ENCODE measurements at places on chromosomes 11 and 22.

DNA sequence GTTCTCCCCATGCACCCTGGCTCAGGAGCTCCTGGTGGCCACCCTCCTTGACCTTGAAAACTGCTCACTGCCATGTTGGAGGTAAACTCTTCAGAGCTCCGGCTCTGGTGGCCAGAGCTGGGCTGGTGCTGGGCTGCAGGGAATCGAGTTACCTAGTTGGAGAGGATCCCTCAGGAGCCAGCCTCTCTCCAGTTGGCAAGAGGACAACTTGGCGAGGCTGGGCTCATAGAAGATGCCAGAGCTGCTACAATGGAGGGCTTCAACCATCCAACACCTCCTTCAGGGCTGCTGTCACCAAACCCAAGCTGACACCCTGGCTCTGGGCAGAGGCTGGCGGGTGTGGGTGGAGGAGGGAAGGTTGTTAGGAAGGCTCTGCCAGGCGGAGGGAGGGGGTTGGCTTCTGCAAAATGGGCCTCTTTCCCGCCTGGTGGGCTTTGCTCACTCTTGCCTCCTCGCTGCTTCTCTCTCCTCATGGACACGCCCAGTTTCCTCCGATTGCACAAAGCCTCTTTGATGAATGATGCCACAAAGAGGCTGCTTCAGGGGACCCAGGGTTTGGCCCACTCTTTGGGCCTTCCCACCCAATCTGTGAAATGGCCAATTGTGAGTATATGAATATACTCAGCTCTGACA lies 53.1 kb downstream of the THAP12 start:
- no peak for DNase-seq

DNA sequence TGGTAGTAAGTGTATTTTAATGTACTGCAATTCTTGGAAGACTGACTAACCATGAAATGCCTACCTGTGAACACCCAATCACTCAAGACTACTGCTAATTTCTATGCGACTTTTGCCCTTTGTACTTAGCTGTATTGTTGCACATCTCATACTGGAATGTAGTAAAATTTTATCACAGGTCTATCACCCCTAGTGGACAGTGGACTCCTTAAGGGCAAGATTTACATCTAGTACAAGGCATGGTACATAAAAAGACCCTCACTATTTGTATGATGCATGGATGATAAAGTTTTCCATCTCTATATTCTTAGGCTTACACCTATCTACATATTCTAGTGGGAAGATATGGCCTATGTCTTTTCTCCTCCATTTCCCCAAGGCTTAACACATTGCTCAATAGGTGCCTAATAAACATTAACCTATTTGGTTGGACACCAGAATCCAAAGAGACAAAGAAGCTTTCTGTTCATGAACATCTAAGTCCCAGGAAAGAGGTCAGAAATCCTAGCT lies 26.1 kb downstream of the SERGEF start:
- no peak for DNase-seq

DNA sequence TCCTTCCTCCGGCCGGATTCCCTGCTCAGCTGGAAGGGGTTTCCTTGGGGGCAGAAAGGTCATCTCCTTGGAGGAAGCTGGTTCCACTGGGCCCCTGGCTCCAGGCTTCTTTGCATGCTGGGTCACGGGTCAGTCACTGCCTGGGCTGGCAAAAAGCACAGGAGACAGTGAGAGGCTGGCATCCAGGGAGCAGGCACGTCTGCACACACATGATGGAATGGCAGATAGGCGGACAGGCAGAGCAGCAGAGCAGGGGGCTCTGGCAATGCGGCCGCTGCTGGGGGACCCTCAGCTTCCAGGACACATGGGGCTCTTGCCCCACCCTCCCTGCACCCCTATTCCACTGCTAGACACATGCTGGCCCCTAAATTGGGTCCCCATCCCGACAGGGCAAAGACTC lies 40.4 kb downstream of the C11orf58 start:
- DNase-seq, result no peak

GRCh38 chr11:771617-772204 lies 5.6 kb downstream of the GATD1 start:
- DNase-seq, result no peak

GRCh38 chr11:106691807-106692365 lies 326.4 kb downstream of the GUCY1A2 start:
- DNase-seq, result no peak

GRCh38 chr11:61460474-61460881 lies 30.6 kb downstream of the SDHAF2 start:
- DNase-seq, result no peak

DNA sequence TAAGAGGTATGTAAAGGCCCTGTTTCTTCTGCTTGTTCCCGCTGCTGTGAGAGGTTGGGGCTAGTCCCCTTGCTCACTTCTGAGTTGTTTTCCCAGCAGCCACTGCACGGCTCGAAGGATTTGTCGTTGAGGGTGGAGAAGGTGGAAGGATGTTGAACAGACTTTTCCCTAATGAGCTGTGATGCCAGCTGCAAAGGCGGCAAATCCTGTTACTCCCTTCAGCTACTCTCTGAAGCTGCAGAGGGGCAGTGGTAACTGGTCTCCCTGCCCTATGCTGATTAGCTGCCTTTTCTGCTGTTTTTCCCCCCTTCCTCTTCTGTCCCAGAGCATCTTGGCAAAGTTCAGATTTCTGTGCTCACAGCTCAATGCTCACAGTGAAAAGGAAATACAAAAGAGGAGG lies 90.4 kb upstream of the SLC25A18 start:
- DNase-seq, result no peak

GRCh38 chr22:48244388-48245195 lies 1482.1 kb downstream of the TBC1D22A start:
- no peak for DNase-seq

GRCh38 chr11:121800731-121801393 lies 315.2 kb downstream of the BLID start:
- no peak for DNase-seq

GRCh38 chr11:6742260-6742659 lies 29.5 kb downstream of the OR2AG2 start:
- DNase-seq, result peak; percentile 42

DNA sequence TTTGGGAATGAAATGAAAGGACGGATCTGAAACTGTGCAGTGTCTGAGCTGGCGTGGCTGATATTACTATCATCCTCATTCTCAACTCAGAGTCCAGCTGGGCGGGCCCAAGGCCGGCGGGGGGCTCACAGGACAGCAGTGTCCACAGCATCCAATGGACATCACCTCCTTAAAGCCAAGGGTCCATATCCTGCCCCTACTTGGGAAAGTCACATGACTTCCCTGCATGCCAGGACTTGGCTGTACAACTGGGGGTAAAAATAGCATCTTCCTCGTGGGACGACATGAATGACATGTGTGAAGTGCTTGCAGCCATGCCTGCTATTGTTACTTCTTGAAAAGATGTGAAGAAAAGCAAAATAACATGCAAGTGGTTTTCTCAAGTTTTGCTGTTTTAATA lies 82.3 kb downstream of the TRMU start:
- DNase-seq, result no peak

GRCh38 chr11:33660962-33661361 lies 39.7 kb downstream of the C11orf91 start:
- DNase-seq, result no peak

GRCh38 chr11:75668451-75669297 lies at the start of gene MAP6:
MAP6 (minus strand) TSS chr11:75669038; CDS start chr11:75668369, 669 bp downstream.
- DNase-seq, result peak; percentile 34

DNA sequence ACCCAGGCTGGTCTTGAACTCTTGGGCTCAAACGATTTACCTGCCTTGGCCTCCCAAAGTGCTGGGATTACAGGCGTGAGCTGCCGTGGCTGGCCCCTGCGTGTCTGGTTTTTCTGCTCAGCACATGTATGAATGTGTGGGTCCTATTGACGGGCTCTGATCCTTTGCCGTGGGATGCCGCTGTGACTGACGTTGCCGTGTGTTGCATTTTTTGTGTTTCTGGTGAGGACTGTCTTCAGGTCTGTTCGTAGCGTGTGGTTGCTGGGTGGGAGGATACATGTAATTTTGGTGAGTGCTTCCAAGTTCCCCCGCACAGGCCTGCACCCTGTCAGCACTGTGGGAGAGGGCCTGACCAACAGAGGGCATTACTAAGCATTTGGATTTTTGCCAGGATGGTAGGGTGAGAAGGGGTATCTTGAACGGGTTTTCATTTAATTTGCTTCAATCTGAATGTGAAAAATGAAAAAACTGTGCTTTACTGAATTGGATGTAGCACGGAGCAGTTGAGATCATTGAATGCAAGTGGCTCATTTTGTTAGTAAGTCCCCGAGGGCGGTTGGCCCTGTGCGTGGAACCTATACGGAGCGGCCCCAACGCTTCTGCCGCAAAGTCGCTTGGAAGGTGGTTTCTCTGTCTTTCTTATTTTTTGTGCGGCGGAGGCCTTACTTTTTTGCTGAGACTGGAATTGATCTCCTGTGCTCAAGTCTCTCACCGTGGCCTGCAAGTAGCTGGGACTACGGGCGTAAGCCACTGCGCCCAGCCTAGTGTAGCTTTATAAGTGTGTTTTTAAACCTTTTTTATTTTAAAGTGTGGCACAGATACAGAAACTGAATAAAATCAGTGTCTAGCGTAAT lies 8.2 kb downstream of the ZBED4 start:
- no peak for DNase-seq

DNA sequence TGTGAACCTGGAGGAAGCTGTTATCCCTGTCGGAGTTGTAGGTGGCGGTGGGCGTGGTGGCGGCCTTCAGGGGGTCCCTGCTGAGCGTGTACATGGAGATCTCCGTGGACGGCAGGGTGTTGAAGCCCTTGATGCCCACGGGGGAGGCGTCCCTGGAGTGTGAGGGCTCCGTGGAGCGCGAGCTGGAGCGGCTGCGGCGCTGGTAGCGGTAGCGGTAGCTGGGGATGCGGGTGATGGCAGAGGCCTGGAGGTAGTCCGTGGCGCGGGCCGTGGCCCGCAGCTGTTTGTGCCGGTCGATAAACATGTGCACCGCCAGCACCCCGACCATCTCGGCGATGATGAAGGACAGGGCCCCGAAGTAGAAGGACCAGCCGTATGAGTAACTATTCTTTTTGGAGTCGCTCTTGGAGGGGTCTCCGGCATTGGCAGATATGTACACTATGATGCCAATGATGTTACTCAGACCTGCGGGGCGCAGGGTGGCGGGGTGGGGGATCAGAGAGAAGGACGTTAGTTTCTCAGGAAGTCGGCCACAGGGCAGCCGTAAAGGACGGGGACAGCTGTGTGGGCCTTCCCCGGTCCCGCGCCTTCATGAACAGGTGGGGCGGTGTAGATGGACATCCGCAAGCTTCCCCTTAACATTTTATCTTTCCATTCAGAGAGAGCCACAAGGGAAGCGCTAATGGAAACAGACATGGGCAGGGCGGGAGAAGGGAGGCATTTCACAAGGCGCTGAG lies 35.6 kb upstream of the EIF3D start:
- DNase-seq, result no peak

DNA sequence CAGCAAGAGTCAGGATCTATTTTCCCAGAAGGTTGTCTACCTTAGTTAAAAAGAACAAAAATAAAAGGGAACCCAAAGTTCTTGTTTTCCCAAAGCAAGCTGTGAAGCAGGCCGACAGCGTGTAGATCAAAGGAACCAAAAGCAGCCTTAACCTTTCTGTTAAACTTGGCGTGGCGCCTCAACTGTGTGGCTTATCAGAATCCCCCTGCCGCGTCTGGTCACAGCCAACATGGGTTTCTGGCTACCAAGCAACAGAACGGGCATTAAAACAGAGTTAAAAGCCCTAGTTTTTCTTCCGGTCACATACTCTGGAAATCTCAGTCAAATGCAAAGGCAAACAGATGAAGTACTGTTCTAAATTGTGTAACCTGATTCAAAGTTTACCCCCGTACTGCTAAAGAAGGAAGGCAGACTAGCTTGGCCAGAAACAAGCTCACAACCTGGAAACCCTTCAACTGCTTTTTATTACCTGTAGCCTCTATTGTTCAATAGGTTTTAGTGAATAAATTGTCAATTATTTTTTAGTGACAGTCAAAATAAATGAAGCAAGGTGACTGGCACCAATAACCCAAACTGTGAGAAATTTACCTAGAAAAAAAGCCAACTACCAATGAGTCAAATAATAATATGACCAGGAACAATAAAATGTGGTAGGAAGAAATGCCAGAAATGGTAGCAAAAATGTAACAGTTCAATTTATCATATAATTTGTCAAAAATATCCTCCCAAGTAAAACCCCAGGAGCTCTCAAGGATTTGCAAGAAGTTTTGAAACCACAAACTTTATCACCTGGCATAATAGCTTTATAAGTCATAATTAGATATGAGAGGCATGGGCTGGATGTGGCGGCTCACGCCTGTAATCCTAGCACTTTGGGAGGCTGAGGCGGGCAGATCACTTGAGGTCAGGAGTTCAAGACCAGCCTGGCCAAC lies 21.4 kb downstream of the CHKA start:
- peak; percentile 38 for DNase-seq

DNA sequence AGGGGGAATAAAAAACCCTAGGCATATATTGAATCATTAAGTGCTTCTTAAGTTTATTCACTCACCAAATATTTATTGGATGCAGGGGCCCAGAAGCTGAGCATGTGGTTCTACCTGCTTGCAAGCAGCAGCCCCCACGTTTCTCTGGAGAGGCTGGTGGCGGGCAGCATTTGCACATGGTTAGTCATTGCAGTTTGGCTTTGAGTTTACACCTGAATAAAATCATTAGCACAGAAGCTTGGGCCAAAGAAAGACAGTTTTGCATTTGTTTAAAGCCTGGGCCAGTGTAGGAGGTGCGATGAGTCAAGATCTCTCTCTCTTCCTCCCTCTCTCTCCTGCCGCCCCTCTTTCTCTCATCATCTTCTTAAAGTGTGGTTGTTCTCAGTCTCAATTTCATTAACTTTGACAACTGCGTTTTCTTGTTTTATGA lies 72.6 kb downstream of the C22orf31 start:
- peak; percentile 47 for DNase-seq

- peak; percentile 70 for DNase-seq
Measured at GRCh38 chr11:65919573-65920371, 546 bp downstream of the DRAP1 start.

DNA sequence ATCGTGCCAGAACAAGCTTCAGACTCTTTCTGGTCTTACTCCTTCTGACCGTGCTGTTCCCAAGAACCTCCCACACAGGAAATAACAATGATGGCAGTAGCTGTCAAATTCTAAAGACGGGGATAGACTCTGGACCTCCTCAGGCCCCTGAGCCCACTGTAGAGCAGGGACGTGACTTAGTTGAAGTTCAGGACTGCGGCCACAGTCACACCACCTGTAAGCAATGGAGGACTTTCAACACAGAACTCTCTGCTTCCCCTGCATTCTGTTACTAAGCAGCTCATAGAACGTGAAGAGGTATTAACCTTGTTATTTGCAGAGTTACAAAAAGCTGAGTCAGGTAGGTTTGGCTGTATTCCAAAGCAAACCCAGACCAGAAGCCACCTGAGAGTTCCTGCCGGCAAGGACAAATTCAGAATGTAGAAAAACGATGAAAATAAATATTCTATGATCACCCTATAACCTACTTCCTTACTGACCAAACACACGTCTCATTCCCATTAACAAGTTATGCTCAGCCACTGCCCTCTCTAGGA lies 12.7 kb downstream of the TMEM45B start:
- DNase-seq, result no peak

All from activated CD4-positive, alpha-beta T cell treated with anti-CD3 and anti-CD28 coated beads for 48 hours (primary cell).